ENCODE measurements at places on chromosomes 3 and 15.

DNA sequence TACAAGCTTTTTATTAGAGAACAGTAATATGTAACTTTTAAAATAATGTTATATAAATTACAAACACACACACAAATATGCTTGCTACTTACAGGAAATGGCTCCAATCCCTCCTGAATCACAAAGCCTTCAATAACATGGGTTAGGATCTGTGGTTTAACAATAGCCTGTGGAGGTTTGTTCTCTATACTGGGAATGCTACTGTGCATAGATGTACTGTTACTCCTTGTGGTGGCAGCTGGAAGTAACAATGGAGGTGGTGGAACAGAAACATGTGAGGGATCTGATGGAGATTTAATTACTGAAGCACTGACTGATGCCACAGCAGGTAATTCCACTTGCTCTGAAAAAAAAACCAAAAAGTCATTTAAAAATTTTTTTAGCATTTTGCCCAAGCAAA lies 64.4 kb downstream of the PHC3 start:
- no peak for DNase-seq

- no peak for DNase-seq
Observed at GRCh38 chr3:5186858-5187155, 700 bp upstream of the EDEM1 start.

DNA sequence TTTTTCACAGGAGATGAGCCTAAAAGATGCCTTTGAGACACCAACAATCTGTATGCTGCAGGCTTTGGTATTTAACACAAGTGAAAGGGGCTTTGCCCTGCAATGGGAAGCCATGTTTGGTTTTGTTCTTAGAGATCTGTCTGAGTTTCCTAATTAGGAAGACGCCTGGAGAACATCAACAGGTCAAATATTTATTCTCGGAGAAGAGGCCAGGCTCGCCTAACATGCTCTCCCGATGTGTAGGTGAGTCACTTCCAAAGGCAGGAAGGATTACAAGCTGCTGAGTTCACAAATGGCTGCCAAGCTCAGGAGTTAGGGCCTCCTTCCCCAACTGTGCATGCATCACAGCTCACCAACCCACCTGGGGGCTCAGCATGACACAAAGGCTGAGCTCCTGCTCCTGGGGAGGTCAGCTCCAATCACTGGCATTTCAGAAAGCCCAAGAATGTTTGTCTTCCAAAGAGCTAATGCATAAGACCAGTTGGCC lies 119.5 kb upstream of the PRICKLE2 start:
- no peak for DNase-seq

GRCh38 chr3:140770977-140771667 lies 93.3 kb downstream of the TRIM42 start:
- DNase-seq: no peak

- DNase-seq: no peak
Observed at GRCh38 chr15:79478108-79478507, 46.0 kb downstream of the MINAR1 start.

GRCh38 chr3:56942523-56942922 lies 117.9 kb upstream of the SPATA12 start:
- no peak for DNase-seq

DNA sequence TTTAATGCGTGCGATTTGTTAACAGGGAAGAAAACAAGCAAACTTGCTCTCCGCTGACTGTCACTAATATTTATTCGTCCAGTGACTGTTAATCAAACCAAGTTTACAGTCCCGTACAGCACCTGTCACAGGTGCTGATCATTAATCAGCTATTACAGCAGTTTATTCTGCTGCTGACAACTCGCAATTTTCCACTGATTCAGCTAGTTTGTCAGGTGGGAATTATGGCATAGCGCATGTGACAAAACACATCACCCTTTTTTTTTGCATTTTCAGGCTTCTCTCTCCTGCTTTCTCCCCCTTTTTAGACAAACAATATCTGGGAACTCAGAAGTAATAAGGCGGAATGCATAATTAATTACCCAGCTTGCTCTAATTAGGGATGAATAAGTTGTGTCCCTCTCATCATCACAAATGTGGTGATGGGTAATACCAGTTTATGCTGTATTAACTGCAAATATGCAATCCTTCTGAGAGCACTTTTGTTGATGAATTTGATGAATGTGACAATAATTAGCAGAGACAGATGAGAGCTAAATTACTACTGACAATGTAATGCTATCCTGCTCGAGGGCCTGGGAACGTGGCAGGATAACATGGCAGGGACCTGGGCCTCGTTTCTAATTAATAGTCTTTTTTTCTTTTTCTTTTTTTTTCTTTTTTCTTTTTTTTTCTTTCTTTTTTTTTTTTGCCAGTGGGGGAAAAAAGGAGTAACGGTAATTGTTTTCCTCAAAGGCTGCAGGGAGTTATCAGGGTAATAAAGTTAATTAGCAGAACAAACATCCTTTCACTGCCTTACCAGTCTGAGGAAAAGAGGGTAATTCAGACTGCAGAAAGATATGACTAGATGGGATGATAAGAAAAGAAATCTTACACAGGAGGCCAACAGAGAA lies 150.3 kb upstream of the SOX2 start:
- no peak for DNase-seq

- peak; percentile 82 for DNase-seq
Observed at GRCh38 chr3:127544192-127544802, 46.2 kb downstream of the TPRA1 start.

GRCh38 chr15:67127965-67128364 lies 62.6 kb downstream of the SMAD3 start:
- peak; percentile 80 for DNase-seq

- no peak for DNase-seq
Observed at GRCh38 chr15:48703544-48703943, 58.0 kb upstream of the FBN1 start.

DNA sequence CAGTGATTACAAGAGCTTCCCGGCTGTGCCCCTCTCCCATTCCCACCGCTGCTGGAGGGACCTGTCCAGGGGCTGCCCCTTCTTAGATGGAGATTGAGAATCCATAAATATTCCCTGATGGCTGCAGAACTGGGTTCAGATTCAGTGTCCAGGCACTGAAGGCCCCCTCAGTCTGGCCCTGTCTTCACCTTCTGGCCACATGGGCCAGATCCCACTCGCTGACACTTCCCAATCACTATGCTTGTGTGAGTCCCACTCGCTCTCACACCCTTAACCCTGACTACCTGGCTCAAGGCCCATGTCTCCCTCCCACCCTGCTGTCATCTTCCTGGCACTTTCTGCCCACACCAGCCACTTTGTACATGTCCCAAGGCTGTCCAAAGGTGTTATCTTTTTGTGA lies 15.5 kb upstream of the MRPS22 start:
- no peak for DNase-seq

DNA sequence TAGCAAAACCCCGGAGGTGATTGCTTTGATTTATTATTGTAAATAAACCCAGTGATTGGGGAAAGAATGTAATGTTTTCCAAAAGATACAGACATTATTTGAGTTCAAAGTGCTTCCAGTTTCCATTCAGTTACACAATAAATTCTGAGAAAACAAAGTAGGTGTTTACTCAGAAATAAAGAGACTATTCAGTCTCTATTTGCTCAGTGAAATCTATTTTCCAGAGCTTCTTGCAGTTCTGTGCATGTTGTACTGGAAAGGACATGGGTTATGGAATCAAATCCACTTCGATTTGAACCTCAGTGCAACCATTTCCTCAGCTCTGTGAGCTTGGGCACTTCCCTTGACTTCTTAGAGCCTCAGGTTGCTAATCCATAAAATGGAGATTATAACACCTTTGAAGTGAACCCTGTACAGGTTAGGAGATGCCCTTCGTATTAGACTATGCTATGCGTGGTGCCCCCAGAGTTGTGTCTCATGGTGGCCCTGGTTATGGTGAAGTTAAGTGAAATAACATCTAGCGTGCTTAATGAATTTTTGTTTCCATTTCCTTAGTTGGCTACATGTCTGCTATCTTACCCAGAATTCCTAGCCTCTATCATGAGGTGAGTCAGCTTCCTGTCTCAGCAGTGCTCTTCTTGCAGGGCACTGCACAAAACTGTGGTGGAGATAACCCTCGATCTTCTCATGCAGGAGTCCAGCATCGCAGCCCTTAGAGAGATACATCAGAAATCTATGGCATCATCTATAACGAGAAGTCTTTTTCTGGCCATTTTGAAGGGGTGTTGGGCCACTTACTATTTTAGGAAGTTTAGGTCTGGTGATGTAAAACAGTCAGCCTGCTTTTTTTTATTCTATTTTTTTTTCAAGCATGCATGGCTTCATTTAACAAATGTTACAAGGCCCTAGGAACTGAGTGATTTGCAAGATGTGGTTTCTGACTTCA lies 97.7 kb downstream of the RPL39L start:
- DNase-seq: no peak

DNA sequence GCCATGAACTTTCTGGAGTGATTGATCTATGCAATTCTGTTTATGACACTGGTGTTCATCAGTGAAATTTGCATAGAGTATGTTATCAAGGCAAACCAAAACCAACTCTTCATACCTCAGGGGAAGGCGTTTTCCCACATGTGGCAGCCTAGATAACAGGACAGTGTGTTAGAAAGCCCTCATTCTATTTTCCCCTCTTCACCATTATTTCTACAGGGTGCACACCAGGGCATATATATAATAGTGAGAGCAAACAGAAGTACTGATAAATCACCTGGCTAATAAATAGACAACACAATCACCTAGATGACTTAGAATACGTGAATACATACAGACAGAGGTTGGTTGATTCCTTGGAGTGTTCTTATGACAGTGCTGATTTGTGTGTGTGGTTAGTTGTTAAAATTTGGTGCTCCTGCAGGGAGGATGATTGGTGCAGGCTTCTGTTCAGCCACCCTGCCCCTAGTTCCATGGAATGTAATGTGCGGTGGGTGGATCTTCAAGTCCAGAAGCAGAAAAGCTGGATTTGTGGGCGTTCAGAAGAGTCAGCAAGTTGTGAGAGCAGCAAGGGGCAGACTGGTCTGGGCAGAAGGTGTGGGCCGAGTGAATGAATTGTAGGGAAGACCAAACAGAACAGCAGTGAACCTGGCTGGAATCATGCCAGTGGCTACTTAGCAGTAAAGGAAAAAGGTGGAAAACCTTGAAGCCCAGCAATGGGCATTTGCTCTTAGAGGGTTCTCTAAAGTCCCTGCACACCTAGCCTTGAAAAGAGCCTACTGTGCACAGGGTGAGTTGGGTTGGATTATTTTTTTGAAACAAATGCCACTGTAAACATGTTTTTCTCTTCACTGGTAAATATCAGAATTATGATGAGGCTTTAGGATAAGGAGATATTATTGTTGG lies 11.7 kb upstream of the RARRES1 start:
- no peak for DNase-seq

GRCh38 chr3:194142156-194142910 lies 6.4 kb downstream of the HES1 start:
- DNase-seq: no peak

DNA sequence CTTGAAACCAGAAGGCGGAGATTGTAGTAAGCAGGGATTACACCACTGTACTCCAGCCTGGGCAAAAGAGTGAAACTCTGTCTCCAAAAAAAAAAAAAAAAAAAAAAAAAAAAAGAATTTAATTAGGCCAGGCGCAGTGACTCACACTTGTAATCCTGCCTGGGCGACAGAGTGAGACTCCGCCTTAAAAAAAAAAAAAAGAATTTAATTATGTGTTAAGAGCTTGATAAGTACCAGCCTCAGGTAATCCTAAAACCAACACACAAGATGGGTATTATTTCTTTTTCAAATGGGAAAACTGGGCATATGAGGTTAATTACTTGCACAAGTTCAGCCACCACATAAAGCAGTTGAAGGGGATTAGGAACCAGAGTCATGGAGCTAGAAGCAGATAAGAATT lies 49.0 kb downstream of the PBRM1 start:
- no peak for DNase-seq

DNA sequence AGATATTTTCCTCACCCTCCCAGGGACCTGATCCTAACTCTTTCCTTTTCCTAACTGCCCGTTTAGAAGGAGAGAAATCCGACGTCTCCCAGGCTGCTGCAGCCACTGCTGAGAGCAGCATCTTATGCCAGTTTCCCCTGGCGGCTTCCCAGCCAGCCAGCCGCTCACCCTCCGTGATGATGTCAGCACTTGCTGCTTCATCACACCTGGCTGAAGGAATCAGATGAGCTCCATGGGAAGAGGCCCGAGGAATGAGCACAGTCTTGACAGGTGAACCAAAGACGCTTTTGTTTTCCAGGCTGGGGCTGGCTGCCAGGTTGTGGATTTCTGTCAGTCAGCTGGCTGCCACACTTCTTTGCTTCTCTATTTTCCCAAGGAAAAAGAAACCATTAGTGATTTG lies 445.1 kb upstream of the RBMS3 start:
- no peak for DNase-seq

DNA sequence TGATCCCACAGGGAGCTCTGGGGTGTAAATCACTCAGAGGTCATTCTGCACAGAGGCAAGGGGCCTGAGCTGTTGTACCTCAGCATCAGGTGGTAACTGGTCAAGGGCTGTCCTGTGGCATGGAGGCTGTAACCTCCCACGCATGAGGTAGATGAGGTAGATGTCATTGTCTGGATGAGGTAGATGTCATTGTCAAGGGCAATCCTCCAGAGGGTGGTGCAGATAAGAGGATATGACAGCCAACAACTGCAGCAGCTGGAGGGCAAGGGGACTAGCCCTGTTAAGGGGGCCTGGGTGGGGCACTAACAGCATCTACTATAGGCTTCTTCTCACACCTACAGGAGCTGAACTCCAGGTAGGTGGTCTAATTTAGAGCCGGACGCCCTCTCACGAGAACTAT lies 55.6 kb downstream of the THRB start:
- no peak for DNase-seq

DNA sequence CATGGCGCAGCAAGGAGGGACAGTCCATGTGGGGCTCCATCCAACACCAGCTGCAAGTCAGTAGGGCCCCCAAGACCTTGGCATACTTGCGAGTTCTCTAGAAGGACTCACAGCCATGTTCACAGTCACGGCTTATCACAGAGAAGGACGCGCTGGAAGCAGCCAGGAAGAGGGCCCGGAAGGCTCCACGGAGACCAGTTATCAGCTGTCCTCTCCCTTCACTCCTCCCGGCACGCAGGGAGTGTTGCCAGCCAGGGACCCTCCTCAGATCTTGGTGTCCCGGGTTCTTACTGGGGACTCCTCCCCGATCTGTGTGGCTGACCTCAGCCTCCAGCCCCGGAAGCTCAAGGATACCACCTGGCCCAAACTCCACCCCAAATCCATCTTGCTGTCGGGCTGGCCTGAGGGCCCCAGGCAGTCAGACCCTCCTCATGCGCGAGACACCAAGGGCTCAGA lies 68.0 kb downstream of the SLTM start:
- DNase-seq: no peak

DNA sequence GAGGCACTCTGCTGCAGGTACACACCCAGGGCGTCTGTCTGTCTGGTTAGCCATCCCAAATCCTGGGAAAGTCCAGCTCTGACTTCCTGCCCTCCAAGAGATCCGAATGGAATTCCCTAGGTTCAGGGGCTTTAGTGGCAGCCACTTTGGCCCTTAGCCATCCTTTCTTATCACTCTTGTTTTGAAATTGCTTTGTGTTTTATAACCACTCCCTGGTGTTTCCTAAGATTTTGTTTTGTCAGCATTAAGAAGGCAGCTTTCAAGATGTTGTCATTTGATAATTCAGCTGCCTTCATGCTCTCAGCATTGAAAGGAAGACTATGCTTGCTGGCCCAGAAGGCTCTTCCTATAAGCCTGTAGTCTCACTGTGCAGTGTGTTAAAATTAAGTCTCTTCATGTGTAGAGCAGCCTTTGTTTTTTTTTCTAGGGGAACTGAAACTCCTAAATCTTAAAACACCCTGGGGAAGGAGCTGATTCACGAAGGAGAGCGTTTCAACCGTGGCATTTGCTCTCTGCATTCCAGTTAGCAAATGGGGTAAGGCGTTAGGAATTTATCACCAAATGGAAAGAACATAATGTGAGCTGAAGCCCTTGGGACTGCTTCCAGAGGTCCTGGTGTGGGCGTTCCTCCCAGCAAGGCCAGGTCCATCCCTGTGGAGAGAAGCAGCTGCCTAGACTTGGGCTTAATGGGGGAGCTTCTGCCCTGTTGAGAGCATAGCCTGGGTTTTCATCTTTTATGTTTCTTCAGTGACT lies 14.2 kb upstream of the CLEC3B start:
- DNase-seq: peak; percentile 32
